Stimulated activated naive CD8-positive, alpha-beta T cell treated with anti-CD3 and anti-CD28 coated beads, Interleukin-15, Interleukin-2, amounts not matched to agents 100 U/mL and 50 U/mL, for 24 hours (primary cell): ENCODE measurements at places on chromosomes 16 and 17.

GRCh38 chr17:63445571-63445953 lies 544 bp downstream of the CYB561 start:
- peak; percentile 54 for DNase-seq

DNA sequence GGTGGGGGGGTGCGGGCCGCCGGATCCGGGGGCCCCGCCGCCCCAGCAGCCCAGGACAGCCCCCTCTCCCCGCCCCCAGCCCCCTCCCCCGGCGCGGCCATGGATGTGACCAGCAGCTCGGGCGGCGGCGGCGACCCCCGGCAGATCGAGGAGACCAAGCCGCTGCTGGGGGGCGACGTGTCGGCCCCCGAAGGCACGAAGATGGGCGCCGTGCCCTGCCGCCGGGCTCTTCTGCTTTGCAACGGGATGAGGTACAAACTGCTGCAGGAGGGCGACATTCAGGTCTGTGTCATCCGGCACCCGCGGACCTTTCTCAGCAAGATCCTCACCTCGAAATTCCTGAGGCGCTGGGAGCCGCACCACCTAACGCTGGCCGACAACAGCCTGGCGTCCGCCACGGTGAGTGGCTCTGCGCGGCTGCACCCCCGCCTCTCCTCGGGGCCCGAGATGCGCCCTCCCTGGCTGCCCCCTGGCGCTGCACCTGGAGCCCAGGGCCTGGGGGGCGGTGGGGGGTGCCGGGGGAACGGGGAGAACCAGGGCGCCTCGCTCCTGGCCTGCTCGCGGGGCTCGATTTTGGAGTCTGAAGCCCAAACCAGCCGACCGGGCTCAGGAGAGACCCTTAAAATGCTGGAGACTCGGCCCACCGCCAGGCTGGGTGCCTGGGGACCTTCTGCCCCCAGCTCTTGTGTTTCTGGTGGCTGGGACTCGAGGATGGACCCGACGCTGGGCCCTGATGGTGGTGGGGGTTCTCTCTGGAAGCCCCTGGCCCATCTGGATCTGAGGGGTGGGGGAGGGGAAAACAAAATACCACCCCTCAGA lies 744 bp downstream of the CMIP start:
- peak; percentile 65 for DNase-seq

DNA sequence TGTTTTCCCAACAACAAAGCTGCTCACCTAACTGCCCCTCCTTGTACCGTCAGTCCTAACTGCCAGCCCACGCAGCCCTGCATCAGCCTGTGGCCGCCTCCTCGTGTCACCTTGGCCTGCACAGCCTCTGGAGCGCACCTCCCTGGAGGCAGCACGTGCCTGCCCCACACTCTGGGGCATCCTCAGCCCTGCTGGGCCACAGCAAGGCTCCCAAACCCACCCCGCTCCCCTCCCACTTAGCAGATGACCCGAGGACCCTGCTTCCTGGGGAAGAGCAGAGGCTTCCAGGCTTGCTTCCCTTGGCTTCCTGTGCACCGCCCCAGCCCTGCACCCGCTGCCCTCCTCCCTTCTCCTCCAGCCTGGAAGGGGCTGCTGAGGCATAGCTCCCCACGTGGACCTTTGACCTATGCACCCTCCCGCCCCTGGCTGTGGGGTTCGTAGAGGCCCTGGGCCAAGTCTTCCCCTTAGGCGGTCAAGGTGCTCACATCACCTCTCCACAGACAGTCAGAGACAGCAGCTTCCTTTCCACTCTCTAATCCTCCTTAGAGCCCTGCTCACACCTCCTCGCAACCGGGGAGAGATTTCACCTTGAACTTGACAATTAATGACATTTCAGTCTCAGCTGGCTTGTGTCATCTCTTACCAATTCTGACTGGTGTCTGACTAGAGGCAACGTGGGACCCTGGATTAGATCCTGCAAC lies 115.0 kb downstream of the MGAT5B start:
- no peak for DNase-seq

GRCh38 chr16:68506331-68507053 lies 32.6 kb upstream of the ZFP90 start:
- DNase-seq = no peak

- DNase-seq = peak; percentile 28
These were observed 20.6 kb upstream of the MAPT start for GRCh38 chr17:45873728-45874127.

DNA sequence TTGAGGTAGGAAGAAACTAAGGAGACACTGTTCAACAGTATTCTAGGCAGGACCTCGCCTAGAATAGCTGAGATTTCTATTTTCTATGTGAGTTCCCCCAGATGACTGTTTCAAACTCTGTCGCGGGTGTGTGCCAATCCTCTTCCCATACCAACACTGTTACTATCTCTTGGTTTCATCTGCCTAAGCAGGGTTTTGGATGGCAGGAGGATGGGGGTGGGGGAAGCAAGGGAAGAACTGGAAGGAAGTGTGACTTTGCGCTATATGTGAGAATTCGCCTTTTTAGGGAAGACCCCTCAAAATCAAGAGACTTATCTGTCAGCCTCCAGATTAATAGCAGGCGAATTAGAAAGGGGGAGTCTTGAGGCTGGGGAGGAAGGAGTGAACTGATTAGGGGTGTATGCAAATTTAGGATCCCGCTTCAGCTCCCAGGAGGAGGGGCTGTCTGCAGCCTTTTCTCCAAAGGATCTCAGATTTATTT lies 521 bp upstream of the G6PC3 start:
- peak; percentile 19 for DNase-seq

DNA sequence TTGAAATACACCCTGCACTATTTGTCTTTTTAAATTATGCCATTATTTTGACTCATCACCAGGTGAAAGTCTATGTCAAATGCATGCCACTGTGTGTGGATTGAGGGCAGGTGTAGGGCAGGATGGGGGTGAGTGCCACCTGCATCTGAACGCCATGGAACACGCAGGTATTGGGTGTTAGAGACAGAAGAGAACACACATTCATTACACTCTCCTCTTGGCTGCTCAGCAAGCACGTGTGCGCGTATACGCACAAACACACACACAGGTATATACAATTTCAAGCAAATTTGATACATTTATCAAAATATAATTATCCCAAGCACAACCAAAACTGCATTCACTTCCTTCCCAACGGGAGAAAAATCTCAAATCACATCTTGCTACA lies 268.9 kb downstream of the NTN1 start:
- no peak for DNase-seq
